Activated CD4-positive, alpha-beta T cell treated with anti-CD3 and anti-CD28 coated beads, Interleukin-2, amount 10 ng/mL, durations not matched to agents 24 days and 14 days (primary cell): ENCODE measurements at places on chromosomes 3 and 15. TPM values are rescaled to one million over a fixed set of nuclear protein-coding genes. Genes with fewer than 3 reads are reported as not detected.

DNA sequence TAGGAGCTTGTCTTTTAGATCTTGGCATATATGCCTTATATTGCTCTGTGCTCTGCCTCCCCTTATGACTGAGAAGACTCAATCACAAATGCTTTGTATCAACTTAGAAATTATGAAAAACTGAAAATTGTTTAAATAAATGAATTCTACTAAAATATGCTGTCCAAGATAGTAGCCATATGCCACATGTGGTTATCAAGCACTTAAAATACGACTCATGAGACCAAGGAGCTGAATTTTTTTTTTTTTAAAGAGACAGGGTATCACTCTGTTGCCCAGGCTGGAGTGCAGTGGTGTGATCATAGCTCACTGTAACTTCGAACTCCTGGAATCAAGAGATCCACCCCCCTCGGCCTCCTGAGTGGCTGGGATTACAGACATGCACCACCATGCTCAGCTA lies 118.3 kb downstream of the RFTN1 start:
- no peak overlapping the region for H3K27ac ChIP-seq
- no peak overlapping the region for H3K4me3 ChIP-seq
- peaks cover 23% of the 10 kb centered on the region for H3K4me1 ChIP-seq
- no peak for DNase-seq
- H3K36me3 ChIP-seq: peaks cover 61% of the 10 kb centered on the region

DNA sequence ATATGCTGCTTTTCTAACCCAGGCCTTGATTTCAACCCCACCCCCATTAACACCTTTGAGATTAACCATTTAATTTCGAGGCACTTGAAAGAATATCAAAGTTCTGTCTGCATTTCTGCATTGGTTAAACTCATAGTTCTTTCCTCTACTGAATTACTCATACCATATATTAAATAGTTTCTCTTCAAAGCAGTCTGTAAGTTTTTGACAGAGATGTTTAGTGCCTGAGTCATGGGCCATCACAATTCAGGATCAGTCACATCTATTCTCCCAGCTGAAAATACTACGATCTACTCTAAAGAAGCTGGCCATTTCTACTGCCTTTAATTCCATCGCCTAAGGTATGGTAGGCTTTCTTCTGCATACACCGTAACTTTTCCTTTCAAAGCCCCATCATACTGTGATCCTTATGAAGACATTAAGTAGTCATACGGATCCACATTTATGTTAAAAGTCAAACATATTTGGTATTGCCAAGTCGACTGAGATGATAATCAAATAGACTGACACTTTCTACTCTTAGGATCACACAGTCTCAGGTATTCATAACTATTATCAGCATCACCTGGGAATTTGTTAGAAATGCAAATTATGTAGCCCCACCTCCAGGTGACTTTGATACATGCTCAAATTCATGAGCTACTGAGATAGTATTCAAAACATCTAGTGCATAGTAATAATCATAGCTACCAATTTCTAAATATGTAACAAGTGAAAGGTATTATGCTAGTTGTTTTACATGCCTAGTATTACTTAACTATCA lies 489.4 kb upstream of the IL12A start:
- DNase-seq: no peak
- H3K27ac ChIP-seq: no peak overlapping the region
- no peaks in the 10 kb centered on the region for H3K36me3 ChIP-seq
- no peaks in the 10 kb centered on the region for H3K4me1 ChIP-seq

DNA sequence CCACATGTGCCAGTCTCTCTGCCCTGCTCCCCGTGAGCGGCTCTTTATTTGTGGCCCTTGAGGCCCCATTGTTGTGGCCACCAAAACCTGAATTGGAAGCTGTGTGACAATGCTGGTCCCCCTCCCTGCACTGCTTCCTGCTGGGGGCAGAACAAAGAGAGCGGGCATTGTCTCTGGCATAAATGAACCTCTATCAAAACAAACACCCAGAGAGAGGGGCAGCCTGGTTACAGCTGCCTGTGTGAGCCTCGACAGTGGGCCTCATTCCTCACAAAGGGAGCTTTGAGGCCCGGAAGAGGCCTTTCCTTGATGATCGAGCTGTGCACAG lies 152.9 kb downstream of the IGF1R start:
- H3K36me3 ChIP-seq: no peaks in the 10 kb centered on the region
- no peak for DNase-seq
- H3K4me3 ChIP-seq: no peak overlapping the region
- H3K27ac ChIP-seq: no peak overlapping the region
- H3K27me3 ChIP-seq: no peaks in the 10 kb centered on the region

DNA sequence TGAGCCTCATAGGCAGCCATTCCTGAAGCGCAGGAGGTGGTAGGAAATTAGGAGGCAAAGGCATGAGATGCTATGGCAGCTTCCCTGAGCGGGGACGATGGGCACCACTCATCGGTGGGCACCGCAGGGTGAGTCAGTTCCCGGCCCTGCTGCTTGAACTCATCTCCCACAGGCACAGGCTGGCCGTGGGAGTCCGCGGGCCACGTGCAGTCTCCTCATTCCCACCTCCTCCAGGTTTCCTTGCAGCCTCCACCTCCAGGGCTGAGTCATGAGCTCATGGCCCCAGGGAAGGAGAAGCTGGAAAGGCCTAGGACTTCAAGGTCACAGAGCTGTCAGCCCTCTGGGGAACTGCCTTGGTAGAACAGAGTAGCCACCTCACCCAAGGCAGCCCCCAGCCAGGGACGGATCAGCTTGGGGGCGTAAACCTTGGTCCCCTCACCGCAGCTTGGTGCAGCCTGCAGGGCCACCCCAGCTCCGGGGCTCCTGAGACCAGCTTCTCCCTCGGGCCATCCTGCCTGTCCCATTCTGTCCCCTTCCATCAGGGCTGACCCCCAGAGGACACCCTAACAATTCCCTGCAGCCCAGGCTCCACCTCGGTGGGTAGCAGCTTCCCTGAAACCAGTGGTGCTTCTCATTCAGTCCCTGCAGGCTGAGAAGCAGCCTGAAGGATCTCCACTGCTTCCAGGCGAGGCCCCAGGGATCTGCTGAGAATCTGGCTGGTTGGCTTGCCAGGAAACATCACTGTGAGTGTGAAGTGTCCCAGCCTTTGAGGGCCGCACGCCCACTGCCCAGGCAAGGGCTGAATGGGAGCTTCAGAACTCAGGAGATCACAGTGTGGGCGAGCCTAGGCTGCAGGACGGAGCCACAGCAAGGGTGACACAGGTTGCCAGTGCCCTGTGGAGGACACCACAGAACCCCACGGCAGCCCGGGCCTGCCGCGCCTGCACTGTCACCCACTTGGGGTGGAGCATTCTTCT lies 150.7 kb upstream of the MEF2A start:
- no peak overlapping the region for H3K4me3 ChIP-seq
- peaks cover 2% of the 10 kb centered on the region for H3K36me3 ChIP-seq
- H3K27ac ChIP-seq: no peak overlapping the region
- no peak for DNase-seq
- peaks cover 6% of the 10 kb centered on the region for H3K4me1 ChIP-seq

RPL15 gene
- 1,840 and 1,850 TPM in 2 replicates for total RNA-seq

PIGBOS1 gene
- total RNA-seq: 9.7 and 10.3 TPM in 2 replicates
